ENCODE measurements at places on chromosomes 16 and 17. TPM values are rescaled to one million over a fixed set of nuclear protein-coding genes. Genes with fewer than 3 reads are reported as not detected.

Gene TBX2
- total RNA-seq: 0.13 TPM

Gene CCR7
- total RNA-seq: 1.3 TPM

DNA sequence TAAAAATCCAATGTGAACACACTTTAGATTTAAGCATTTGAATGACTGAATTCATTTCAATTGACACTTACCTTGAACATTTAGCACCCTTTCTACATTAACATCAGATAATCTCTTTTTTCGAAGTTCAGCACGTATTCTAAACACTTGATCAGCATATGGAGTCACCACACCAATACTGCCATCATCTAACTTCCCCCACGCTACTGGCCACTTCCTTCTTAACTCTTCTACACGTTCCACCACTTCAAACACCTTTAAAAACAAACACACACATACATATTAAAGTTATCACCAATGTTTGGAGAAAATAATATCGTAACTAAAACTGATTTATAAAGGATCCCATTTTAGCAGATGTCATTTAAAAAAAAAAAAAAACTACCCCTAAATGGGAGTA lies 93.5 kb downstream of the CACNG1 start:
- DNase-seq: no peak

DNA sequence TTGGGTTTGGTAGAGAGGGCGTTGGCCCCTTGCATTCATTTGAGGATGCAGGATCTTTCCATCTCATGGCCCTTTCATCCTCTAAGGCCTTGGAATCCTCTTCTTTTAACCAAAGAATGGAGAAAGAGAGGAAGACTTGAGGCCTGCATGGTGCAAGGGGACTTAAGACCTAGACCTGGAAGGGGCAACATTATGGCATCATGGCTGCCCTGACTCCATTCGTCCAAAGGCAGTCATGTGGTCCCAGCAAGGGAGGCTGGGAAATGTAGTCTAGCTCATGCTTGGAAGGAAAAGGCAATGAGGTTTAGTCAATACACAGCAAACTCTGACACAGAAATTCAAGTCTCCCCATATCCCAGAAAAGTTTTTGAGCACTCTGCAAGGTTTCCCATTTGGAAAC lies 30.7 kb upstream of the CDRT4 start:
- peak; percentile 19 for DNase-seq

- DNase-seq: no peak
Measured at GRCh38 chr17:83201206-83202001, 122.0 kb downstream of the METRNL start.

GRCh38 chr17:59304811-59305210 lies 26.6 kb upstream of the YPEL2 start:
- no peak for DNase-seq

DNA sequence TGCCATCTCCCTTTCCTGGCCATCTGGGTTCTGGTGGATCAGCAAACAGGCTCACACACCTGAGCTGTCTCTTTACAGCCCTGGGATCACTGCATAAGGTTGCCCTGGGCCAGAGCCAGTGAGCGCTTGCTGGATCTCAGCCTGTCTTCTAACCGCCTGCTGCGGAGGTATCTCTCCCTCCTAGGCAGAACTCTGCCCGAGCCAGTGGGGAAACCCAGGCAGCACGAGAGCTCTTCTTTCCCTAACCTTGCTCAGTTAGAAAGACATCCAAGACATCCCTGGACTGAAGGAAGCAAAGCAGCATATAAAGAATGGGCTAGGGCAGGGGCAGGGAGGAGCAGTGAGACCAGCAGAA lies 6.4 kb downstream of the HAS3 start:
- no peak for DNase-seq

GRCh38 chr16:55272744-55273143 lies 51.3 kb upstream of the IRX6 start:
- DNase-seq: no peak

All from K562 (cell line).